ENCODE measurements at places on chromosomes 3 and 15. TPM values are rescaled to one million over a fixed set of nuclear protein-coding genes. Genes with fewer than 3 reads are reported as not detected.

Gene RASL12
- 18.1 TPM for total RNA-seq

Gene RTP4
- total RNA-seq = 1.2 TPM

Gene NOX5
- 0.20 TPM for total RNA-seq

Gene BOC
- total RNA-seq = 37.7 TPM

Gene SLC24A5
- total RNA-seq = 1.2 TPM

Gene NMNAT3
- 8.0 TPM for total RNA-seq

Gene CERS3
- 1.1 TPM for total RNA-seq

Gene FETUB
- total RNA-seq = not detected

Gene ZNF619
- total RNA-seq = 8.9 TPM

Gene LOXL1
- 48.2 TPM for total RNA-seq

Gene MFGE8
- total RNA-seq = 60.2 TPM

Gene CFAP91
- 8.8 TPM for total RNA-seq

Gene RTP1
- 0.61 TPM for total RNA-seq

Gene USP19
- total RNA-seq = 32.5 TPM

Gene AADACL2
- not detected for total RNA-seq

Gene POLQ
- 2.8 TPM for total RNA-seq

Gene RHOV
- total RNA-seq = 2.8 TPM

Gene SAXO2
- 5.9 TPM for total RNA-seq

Gene ZCWPW2
- total RNA-seq = 2.1 TPM

Gene LRRC34
- 14.1 TPM for total RNA-seq

Gene FAIM
- total RNA-seq = 26.8 TPM

Gene CHRNA7
- total RNA-seq = 14.3 TPM

Gene GOLGA8S
- 1.1 TPM for total RNA-seq

Gene GOLGA8M
- 0.99 TPM for total RNA-seq

Gene P2RY1
- total RNA-seq = 22.0 TPM

Gene GPR156
- total RNA-seq = 2.1 TPM

Gene GP9
- 0.72 TPM for total RNA-seq

Gene CTDSPL2
- total RNA-seq = 123 TPM

Gene ITGA11
- total RNA-seq = 18.7 TPM

Gene CCK
- 17.5 TPM for total RNA-seq

Gene NCK1
- total RNA-seq = 39.7 TPM

Gene SECISBP2L
- 81.2 TPM for total RNA-seq

Gene GPR62
- total RNA-seq = 4.6 TPM

Gene EPHA3
- total RNA-seq = 44.6 TPM

Gene GPR149
- 12.7 TPM for total RNA-seq

Gene LXN
- 25.5 TPM for total RNA-seq

Gene MRPL46
- total RNA-seq = 15.1 TPM

Gene CFAP44
- total RNA-seq = 33.1 TPM
